ENCODE measurements at places on chromosomes 3 and 15. TPM values are rescaled to one million over a fixed set of nuclear protein-coding genes. Genes with fewer than 3 reads are reported as not detected.

DNA sequence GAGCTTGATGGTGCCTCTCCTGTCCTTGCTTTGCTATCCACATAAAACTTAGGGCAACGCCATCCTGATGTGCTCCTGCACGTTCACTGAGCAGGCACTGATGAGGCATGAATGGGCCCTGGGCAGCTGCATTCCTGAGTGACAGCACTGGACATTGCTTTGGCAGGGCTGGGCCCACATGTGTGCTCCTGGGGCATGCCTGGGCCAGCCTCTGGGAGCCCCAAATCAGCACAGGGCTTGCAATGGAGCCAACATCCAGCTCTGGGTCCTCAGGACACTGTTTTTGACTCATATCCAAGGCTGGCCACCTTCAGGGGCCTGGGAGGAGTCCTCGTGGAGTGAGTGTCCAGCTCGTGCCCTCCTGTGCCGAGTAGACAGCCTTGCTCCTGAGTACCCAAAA lies 5.9 kb upstream of the TKT start:
- DNase-seq: no peak

- DNase-seq: no peak
Measured at GRCh38 chr15:60757273-60757672, 278.3 kb upstream of the ICE2 start.

The C3orf85 gene
- total RNA-seq: not detected

The TM4SF18 gene
- total RNA-seq: 11.8 TPM

The OR5K4 gene
- not detected for total RNA-seq

The GP9 gene
- total RNA-seq: 0.53 TPM
